ENCODE measurements at places on chromosomes 6 and 20.

GRCh38 chr6:103140308-103141027 is 1719.3 kb downstream of the HACE1 start:
- no peak for DNase-seq

DNA sequence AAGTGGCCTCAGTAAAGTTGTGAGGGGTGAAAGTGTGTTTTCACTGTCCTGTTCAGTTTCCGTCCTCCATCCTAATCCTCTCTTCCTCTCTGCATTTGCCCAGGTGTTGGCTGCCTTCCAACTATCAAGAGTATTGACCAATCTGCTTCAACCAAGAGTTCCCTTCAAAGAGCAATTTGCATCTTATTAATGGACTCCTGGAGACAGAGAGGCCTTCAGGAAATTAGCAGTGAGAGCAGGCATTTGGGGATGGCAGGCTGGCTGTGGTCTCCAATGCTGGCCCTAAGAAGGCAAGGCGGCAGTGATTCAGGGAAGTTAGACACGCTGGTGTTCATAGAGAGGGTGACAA is 77.2 kb downstream of the GPR6 start:
- DNase-seq: no peak

- no peak for DNase-seq
These were observed 51.1 kb upstream of the SSTR4 start for GRCh38 chr20:22984008-22984407.

DNA sequence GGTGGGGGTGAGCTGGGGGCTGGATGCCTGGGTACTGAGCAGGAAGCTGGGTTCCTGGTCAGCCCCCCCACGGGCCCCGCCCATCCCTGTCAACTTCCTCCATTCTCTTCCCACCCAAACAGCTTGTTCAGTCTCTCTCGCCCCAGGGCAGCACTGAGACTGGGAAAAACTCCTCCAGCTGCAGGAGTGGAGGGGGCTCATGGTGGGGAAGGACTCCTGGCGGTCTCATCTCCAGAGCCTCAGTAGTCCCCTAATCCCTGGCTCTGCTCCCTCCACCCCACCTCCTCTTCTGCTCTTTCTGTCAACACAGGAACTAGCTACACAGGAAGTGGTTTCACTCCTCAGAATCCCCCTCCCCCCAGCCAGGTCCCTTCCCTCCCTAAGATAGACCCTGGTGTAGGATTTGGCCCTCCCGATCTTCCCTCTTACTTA is at the start of gene GPSM3:
TSS of gene GPSM3 (minus strand) at position 36 of the 432 bp plus-strand sequence. CDS start 130 bp downstream, outside the sequence.
- no peak for DNase-seq

DNA sequence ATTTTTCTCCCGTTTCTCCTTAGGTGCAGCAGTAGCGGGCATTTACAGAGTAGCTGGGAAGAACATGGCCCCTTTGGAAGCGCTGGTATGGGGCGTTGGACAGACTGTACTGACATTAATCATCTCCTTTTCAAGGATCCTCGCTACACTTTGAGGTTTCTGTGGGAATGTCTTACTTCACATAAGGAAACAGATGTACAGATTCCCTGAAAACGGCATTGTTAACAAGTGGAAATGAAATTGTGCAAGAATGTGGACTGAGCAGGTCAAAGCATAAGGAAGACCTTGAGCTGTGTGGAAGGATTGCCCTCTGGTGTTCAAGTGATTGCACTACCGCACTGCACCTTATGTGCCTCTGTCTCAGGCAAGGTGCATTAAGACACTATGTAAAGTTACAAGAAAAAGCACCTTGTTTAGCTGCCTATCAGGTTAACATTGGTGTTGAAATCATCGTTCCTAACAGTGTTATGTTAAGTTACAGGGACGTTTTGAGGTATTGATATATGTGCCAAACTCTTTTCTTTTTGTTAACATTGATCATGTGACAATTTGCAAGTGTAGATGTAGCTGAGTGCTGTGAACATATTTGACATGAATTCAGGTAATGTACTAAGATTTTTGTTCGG is 38.0 kb downstream of the TMEM170B start:
- peak; percentile 63 for DNase-seq

- no peak for DNase-seq
These were observed 126.2 kb downstream of the CD164 start for GRCh38 chr6:109255946-109256640.

GRCh38 chr6:141483598-141484061 is 649.1 kb upstream of the GJE1 start:
- DNase-seq: peak; percentile 8

Data from LoVo (cell line).